Fibroblast of villous mesenchyme (primary cell): ENCODE measurements at places on chromosomes 12 and 14. TPM values are rescaled to one million over a fixed set of nuclear protein-coding genes. Genes with fewer than 3 reads are reported as not detected.

Gene EMP1
- total RNA-seq, result 52.2 and 75.6 TPM in 2 replicates

- DNase-seq, result no peak
These were observed 47.6 kb downstream of the UTP20 start for GRCh38 chr12:101327546-101327945.

DNA sequence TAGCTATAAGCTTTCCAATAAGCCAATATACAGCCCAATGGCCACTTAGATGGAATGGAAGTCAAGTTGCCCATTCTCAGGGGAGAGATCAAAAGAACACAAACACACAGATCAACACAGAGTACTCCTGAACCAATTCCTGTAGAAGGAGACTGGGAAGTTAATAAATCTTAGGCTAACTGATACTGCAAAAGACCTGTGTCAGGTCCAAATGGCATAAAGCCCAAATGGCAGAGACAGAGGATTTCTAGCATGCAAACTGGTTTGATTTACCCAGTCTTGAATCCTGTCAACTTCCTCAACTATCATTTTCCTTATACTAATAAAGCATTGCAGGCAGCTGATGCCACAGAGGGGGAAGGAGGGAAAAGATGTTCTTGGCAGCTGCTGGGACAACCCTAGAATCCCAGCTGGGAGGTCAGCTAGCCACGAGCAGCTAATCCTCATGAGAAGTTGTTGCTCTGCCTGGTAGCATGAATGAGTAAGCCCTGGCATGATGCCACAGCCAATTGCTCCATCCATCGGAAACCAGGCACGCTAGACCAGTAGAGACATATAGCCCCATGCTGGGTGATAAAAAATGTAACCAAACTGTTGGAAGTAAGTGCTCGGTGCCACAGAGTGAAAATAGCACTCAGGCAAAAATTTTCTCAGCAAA is 26.2 kb downstream of the ANG start:
- DNase-seq, result no peak

DNA sequence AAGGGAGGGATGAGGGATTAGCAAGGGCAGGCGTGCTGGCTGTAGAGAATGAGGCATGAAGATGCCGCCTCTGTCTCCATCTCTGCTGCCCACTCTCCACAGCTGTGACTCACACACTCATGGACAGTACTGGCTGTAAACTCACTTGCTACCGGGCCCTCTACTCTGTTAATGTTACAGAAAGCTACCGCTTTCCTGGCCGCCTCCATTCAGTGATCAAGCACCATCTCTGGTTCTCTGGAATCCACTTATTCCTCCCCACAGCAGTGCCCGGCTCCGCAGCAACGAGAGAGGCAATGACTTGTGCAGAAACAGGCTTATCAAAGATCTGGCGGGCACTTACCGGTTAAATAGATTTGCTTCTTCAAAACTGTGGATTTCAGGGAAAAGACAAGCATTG is 34.8 kb downstream of the AMN start:
- DNase-seq, result no peak

DNA sequence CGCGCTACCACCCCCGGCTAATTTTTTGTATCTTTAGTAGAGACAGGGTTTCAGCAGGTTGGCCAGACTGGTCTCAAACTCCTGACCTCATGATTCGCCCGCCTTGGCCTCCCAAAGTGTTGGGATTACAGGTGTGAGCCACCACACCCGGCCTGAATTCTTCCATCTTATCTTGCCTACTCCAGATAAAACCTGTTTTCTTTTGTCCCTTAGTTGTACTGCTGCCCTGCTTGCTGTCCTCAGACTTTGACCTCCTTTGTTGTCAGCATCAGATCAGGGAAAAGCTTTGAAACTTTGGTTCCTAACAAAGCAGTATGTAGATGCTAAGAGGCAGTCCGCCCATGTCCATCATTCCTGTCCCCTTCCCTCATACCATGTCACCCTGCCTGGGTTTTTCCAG is 15.9 kb downstream of the COPZ1 start:
- DNase-seq, result no peak
